ENCODE measurements at places on chromosomes 11 and 22. TPM values are rescaled to one million over a fixed set of nuclear protein-coding genes. Genes with fewer than 3 reads are reported as not detected.

DNA sequence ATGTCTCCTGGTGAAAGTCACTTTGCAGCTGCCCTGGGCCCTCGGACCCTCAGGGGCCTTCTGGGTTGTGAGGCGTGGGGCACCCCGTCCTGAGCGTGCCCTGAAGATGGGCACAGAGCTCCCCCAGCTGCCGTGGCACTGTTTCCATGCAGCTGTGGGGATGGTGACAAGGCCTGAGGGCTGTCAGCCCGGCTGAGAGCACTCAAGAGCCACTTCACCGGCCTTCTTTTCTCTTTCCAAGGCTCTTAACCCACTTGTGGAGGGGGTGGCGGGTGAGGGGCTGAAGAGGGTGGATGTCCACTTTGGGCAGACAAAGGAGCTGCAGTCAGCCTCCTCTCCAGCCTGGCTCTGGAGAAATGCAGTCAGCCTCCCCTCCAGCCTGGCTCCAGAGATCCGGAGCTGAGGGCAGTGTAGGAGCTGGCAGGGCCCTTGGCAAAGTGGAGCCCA is 239.5 kb downstream of the ST3GAL4 start:
- no peak overlapping the region for H3K4me3 ChIP-seq
- H3K27ac ChIP-seq = no peak overlapping the region
- H3K36me3 ChIP-seq = no peaks in the 10 kb centered on the region
- no peaks in the 10 kb centered on the region for H3K27me3 ChIP-seq
- no peak for DNase-seq
- H3K4me1 ChIP-seq = peaks cover 29% of the 10 kb centered on the region

GRCh38 chr11:66116576-66117361 is 46.7 kb downstream of the PACS1 start:
- no peak for DNase-seq
- H3K4me1 ChIP-seq = peaks cover 38% of the 10 kb centered on the region
- no peak overlapping the region for H3K27ac ChIP-seq
- no peaks in the 10 kb centered on the region for H3K36me3 ChIP-seq

- H3K4me1 ChIP-seq = no peaks in the 10 kb centered on the region
- no peak overlapping the region for H3K27ac ChIP-seq
- peaks cover 85% of the 10 kb centered on the region for H3K27me3 ChIP-seq
- DNase-seq = no peak
- H3K36me3 ChIP-seq = no peaks in the 10 kb centered on the region
These were observed 70.4 kb downstream of the GGTLC2 start for GRCh38 chr22:22714600-22715335.

DNA sequence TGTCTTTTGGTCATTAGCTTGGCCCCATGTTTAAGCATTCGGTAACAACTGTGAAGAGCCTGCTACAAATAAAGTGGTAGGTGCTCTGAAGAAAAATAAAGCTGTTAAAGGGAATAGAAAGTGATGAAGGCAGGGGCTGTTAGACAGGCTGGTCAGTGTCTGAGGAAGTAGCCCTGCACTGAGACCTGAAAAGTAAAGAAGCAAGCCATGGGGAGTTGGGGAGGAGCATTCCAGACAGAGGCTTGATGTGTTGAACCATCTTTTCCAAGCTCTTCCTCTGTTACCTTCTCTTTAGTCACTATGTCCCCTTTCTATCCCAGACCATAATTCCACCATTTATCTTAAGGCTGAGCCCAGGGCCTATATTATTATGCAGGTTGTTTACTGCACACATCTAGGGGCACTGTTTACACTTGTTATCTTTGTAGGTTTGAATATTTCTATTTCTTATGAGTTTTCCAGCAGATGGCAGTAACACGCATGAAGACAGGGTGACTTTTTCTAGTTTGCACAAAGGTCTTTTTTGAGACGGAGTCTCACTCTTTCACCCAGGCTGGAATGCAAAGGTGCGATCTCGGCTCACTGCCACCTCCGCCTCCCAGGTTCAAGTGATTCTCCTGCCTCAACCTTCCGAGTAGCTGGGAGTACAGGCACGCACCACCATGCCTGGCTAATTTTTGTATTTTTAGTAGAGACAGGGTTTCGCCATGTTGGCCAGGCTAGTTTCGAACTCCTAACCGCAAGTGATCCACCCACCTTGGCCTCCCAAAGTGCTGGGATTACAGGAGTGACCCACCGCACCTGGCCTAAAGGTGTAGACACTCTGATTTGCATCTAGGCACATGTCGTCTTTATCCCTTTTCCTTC is 23.0 kb downstream of the ZFTA start:
- peaks cover 10% of the 10 kb centered on the region for H3K4me1 ChIP-seq
- no peak overlapping the region for H3K27ac ChIP-seq
- H3K27me3 ChIP-seq = no peaks in the 10 kb centered on the region
- H3K4me3 ChIP-seq = no peak overlapping the region
- no peak for DNase-seq
- no peaks in the 10 kb centered on the region for H3K36me3 ChIP-seq

- peak overlapping the region; percentile 56 for H3K4me3 ChIP-seq
- H3K36me3 ChIP-seq = no peaks in the 10 kb centered on the region
- DNase-seq = peak; percentile 82
These were observed 9.1 kb upstream of the CLCF1 start for GRCh38 chr11:67382276-67383136.

DDI1 gene
- not detected for total RNA-seq

- no peaks in the 10 kb centered on the region for H3K4me1 ChIP-seq
- peaks cover 71% of the 10 kb centered on the region for H3K27me3 ChIP-seq
- DNase-seq = no peak
- H3K36me3 ChIP-seq = no peaks in the 10 kb centered on the region
- H3K27ac ChIP-seq = no peak overlapping the region
- no peak overlapping the region for H3K4me3 ChIP-seq
These were observed 49.3 kb upstream of the SYT9 start for GRCh38 chr11:7202412-7202811.

CD248 gene
- total RNA-seq = 4.8 TPM

GRCh38 chr11:60088364-60088763 is at the start of gene MS4A2:
Gene MS4A2 (plus strand): TSS chr11:60088664. CDS start chr11:60088766, 102 bp downstream.
- H3K36me3 ChIP-seq = no peaks in the 10 kb centered on the region
- no peak for DNase-seq
- no peak within 1 kb of the TSS for H3K27ac ChIP-seq
- no peak within 1 kb of the TSS for H3K4me3 ChIP-seq
- no peaks in the 10 kb centered on the region for H3K4me1 ChIP-seq

GRCh38 chr11:45578316-45578715 is 87.1 kb downstream of the CHST1 start:
- H3K27me3 ChIP-seq = peaks cover 48% of the 10 kb centered on the region
- no peak overlapping the region for H3K4me3 ChIP-seq
- DNase-seq = no peak
- H3K36me3 ChIP-seq = no peaks in the 10 kb centered on the region
- H3K4me1 ChIP-seq = no peaks in the 10 kb centered on the region
- no peak overlapping the region for H3K27ac ChIP-seq

DNA sequence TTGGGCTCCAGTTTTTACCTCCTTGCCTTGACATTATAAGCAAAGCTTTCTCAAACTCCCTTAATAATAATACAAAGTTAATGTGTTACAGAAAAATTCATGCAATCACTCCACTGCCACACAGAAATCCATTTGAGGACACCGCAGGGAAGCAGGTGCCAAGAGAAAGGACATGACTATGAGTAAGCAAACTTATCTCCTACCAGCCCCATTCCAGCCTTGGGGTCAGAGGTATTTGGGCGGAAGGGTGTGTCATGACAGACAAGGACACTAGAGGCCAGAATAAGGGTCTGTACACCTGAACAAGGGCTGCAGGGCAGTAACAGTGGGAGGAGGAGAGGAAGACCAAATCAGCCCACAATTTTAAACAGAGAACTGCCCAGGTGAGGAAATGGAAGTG is 5.9 kb downstream of the GNG3 start:
- DNase-seq = no peak
- H3K27me3 ChIP-seq = peaks cover 4% of the 10 kb centered on the region
- no peak overlapping the region for H3K27ac ChIP-seq
- peaks cover 21% of the 10 kb centered on the region for H3K4me1 ChIP-seq
- H3K36me3 ChIP-seq = peaks cover 30% of the 10 kb centered on the region
